ENCODE measurements at places on chromosomes 5 and 9. TPM values are rescaled to one million over a fixed set of nuclear protein-coding genes. Genes with fewer than 3 reads are reported as not detected.

Gene ADGRD2
- not detected for total RNA-seq

Gene ADAMTS6
- not detected for total RNA-seq

Gene FGF10
- 11.5 TPM for total RNA-seq

Gene FBXW2
- total RNA-seq, result 19.1 TPM
